ENCODE measurements at places on chromosomes 2 and 18. TPM values are rescaled to one million over a fixed set of nuclear protein-coding genes. Genes with fewer than 3 reads are reported as not detected.
A peak's percentile ranks its signal among the peaks of the same experiment; 100 is the strongest.

- no peak overlapping the region for H3K27ac ChIP-seq
- no peak for DNase-seq
- no peaks in the 10 kb centered on the region for H3K27me3 ChIP-seq
- H3K4me3 ChIP-seq: peak overlapping the region; percentile 18
Observed at GRCh38 chr2:163717993-163718680, 17.7 kb downstream of the FIGN start.

DNA sequence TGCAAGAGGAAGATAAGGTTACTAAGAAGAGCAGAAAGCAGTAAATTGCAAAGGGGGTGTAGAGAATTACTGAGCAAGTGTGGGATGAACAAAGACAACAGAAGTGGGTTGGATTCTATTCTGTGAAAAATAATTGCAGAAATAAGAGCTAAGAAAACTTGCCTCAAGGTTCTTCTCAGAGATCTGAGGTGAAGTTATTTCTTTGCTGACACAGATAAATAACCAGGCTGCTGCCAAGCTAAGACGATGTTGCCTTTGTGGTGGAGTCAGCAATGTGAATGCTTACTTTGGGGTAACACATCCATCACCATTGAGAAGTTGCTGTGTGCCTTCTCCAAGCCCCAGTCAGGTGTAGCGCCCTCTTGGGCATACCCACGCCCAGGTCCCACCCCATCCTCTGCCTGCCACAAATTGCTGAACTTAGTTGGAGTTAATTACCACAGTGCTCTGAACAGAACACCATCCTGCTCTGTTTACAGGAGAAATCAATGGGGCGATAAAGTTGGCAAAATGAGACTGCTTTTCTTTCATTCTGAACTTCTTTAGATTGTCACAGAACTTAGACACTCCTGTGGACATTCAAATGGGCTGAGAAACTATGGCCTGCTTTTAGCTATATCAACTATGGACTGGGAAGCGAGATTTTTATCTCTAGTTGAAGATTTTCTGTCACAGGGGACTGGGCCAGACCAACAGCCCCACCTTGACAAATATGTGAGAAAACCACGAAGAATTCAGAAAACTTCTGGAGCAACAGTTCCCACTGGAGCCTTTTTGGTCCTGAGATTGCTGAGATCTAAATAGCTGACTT, 283.6 kb downstream of the TMX3 start:
- H3K36me3 ChIP-seq: peaks cover 13% of the 10 kb centered on the region
- H3K27ac ChIP-seq: peak overlapping the region; percentile 52
- H3K4me1 ChIP-seq: peaks cover 94% of the 10 kb centered on the region
- no peaks in the 10 kb centered on the region for H3K27me3 ChIP-seq

- H3K4me3 ChIP-seq: no peak overlapping the region
- no peak for DNase-seq
- no peaks in the 10 kb centered on the region for H3K27me3 ChIP-seq
- peak overlapping the region; percentile 78 for H3K27ac ChIP-seq
Observed at GRCh38 chr2:40129725-40130124, 322.2 kb downstream of the SLC8A1 start.

DNA sequence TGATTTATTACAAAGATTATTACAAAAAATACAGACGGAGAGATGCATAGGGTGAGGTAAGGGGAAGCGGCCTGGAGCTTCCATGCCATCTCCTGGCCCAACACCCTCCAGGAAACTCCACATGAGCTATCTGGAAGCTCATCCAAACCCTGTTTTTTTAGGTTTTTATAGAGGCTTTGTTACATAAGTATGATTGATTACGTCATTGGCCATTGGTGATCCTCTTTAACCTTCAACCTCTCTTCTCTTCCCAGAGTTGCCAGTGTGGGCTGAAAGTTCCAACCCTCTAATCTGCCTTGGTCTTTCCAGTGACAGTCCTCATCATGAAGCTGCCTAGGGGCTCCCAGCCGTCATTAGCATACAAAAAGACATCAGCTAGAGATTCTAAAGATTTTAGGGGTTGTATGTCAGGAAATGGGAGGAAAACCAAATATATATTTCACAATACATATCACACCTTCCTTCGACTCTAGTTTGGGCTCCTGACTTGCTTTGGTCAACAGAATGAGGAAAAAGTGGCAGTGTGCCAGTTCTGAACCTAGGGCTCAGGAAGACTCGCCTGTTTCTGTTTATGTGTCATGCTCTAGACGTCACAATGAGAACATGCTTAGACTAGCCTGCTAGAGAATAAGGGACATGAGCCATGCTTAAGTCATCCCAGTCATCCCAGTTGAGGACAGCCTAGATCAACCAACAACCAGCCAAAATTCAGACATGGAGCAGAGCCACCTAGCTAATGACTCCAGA, 54.1 kb downstream of the ETAA1 start:
- H3K27ac ChIP-seq: peak overlapping the region; percentile 55
- H3K27me3 ChIP-seq: peaks cover 2% of the 10 kb centered on the region
- peak; percentile 85 for DNase-seq
- no peak overlapping the region for H3K4me3 ChIP-seq
- H3K4me1 ChIP-seq: peaks cover 53% of the 10 kb centered on the region
- H3K36me3 ChIP-seq: peaks cover 9% of the 10 kb centered on the region

DNA sequence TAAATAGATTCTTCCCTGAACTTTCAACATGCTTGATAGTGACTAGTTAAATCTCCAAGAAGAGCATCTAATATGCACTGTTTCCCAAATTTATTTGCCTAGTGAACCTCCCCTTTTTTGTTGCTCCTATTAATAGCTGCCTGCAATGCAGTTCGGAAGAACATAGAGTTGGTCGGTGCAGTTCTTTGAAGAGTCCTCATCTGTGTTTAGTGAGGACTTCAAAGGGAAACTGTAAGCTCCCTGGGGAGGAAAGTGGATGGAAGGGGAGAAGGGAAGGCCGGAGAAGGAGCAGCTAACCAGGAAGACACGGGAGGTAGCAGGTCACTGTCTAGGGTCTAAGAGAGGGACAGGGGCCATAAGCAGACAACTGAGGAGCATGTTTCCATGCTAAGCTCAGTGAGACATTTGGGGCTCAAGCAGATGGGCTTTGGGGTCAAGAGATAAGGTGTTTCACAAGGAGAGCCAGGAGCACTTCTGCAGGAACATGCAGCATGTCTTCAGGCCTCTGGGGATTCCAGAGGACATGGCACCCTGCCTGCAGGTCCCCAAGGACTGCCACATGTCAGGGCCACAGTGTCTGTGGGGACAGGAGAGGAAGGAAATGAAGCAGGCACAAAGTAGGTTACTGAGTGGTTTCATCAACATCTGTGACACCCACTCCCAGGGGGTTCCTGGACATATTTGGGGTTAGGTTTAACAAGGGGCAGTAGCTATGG, 48.7 kb upstream of the ANXA4 start:
- H3K4me3 ChIP-seq: no peak overlapping the region
- peaks cover 50% of the 10 kb centered on the region for H3K4me1 ChIP-seq
- peaks cover 4% of the 10 kb centered on the region for H3K27me3 ChIP-seq
- DNase-seq: no peak

The PDE6D gene
- total RNA-seq: 20.1 TPM

The CCDC150 gene
- total RNA-seq: 3.8 TPM

The CASP8 gene
- 11.9 TPM for total RNA-seq

DNA sequence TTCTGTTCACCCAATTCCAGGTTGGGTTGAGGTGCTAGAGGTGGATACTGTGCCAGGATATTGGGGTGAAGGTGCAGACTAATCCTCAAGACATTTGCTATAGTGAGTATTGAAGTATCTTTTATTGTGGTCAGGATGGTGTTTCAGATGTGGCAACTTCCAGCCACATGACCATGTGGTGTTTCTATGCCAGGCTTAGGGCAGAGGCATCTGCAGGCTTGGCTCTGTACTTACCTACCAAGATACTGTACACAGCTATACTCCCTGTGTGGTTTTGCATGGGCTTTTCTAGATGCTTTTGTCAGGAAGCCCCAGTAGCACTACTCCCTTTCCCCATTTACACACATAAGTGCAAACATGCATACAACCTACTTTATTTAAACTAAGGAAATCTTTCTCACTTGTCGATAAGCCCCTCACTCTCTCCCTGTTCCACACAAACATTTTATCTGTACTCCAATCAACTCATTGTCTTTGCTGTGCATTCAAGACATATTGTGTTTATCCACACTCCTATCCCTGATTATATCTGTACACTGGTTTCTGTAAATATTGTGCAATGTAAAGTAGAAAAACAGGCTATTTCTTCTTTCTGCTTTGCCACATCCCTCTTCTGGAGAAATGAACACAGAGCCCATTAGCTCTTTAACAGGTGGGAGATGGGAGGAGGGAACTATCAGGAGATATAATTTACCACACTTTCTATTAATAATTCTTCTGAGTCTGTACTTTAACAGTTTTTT, 12.3 kb downstream of the ARL6IP6 start:
- no peaks in the 10 kb centered on the region for H3K4me1 ChIP-seq
- no peaks in the 10 kb centered on the region for H3K36me3 ChIP-seq
- no peak overlapping the region for H3K27ac ChIP-seq
- H3K27me3 ChIP-seq: no peaks in the 10 kb centered on the region

GRCh38 chr2:56040189-56040588, 116.6 kb upstream of the EFEMP1 start:
- peaks cover 10% of the 10 kb centered on the region for H3K4me1 ChIP-seq
- peaks cover 25% of the 10 kb centered on the region for H3K27me3 ChIP-seq
- no peak overlapping the region for H3K27ac ChIP-seq

The HSBP1L1 gene
- total RNA-seq: 19.4 TPM

Measured in HFFc6 (cell line).